ENCODE measurements at places on chromosomes 1 and 21.

GRCh38 chr1:170790175-170790574 lies 126.2 kb downstream of the PRRX1 start:
- no peak for DNase-seq

DNA sequence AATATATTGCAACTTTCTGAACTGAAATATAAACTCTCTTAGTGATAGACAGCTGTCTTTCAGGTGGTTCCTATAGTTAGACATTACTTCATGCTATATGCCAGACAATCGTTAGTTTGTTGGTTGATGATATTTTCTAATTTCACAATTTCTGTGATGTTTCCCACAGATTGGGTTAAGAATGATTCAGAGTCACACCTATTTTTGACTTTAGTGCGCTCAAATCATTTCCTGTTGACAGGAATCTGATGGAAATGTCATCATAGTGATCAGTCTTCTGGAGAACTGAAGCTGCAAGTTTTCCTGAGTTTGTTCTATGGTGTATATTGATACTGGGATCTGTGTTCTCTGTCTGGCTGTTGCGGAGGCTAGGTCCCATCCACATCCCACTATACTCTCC lies 119.7 kb downstream of the C1orf21 start:
- no peak for DNase-seq

- DNase-seq, result no peak
Measured at GRCh38 chr21:19908390-19908789, 1089.8 kb upstream of the NCAM2 start.

GRCh38 chr1:152427458-152427857 lies 13.4 kb upstream of the CRNN start:
- no peak for DNase-seq

DNA sequence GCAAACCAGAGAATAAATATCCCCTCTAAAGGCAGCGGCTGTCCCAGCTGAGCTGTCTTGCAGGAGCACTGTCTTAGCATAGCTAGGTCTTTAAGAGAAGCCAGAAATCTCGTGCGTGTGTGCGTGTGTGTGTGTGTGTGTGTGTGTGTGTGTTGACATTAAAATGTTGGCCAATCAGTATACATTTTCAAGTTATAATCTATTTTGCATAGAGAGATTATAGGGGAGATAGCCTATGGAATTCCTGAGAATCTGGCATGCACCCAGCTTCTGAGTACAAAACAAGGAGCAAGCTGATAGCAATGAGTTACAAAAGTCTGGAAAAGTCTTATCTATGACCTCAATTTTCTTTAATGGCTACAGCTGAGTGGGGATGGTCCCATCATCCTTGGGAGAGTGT lies 17.7 kb downstream of the METTL13 start:
- DNase-seq, result no peak

DNA sequence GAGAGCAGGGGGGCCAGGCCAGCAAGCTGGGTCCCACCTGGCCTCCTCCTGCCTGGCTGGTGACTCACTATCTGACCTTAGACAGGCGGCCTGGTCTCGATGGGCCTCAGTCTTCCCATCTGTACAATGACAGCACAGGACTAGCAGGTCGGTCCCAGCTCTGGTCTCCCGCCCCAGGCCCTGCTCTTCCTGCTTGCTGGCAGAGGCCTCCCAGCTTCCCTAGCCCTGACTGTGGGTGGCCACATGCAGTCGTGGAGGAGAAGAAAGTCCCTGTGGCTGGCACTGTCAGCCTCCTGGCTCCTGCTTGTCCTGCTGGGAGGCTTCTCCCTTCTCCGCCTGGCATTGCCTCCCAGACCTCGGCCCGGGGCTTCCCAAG lies 817 bp downstream of the EXTL1 start:
- DNase-seq, result no peak

GRCh38 chr1:1548591-1548990 lies 8.2 kb upstream of the TMEM240 start:
- DNase-seq, result no peak

GRCh38 chr1:67750691-67751054 lies 65.7 kb downstream of the GADD45A start:
- no peak for DNase-seq

DNA sequence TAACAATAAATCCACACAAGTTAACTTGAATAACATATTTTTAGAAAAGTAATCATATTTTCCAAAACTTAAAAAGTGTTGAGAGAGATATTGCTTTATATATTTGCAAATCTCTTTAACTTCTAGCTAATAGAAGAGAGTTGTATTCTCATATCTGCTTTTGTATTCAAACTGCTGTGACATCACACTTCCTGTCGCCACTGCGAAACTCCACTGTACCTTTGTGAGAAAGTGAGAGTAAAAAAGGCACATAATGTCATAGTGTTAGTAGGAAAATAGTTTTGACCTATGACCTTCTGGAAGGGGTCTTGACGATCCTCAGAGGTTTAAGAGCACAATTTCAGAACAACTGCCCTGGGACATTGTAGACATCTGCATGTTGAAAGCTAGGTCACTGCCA lies 21.6 kb downstream of the AK5 start:
- no peak for DNase-seq

- DNase-seq, result peak; percentile 51
Measured at GRCh38 chr1:26787381-26787705, 407 bp upstream of the PIGV start.

DNA sequence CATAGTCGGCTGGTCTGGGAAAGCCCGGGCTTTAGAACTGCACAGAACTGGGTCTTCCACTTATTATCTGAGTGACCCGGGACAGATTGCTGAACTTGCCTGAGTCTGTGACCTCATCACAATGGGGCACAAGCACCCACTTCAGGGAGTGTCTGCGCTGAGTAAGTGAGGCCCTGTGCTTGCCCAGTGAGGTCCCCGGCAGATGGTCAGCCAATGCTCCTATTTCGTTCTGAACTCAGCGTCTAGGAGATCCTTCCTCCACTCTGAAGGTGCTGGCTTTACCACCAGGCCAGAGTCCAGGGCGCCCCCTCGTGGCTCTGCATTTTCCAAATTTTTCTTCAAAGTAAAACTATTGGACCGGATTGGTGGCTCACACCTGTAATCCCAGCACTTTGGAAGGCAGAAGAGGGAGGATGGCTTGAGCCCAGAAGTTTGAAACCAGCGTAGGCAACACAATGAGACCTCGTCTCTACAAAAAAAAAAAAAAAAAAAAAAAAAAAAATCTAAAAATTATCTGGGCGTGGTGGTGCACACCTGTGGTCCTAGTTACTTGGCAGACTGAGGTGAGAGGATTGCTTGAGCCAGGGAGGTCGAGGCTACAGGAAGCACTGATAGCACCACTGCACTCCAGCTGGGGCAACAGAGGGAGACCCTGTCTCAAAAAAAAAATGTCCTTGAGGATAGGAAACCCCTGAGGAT lies 61.7 kb downstream of the FCRL5 start:
- DNase-seq, result peak; percentile 48

- no peak for DNase-seq
Measured at GRCh38 chr1:46399307-46399706, 5.2 kb downstream of the FAAH start.

GRCh38 chr1:63454269-63454668 lies 68.8 kb downstream of the ITGB3BP start:
- DNase-seq, result no peak

DNA sequence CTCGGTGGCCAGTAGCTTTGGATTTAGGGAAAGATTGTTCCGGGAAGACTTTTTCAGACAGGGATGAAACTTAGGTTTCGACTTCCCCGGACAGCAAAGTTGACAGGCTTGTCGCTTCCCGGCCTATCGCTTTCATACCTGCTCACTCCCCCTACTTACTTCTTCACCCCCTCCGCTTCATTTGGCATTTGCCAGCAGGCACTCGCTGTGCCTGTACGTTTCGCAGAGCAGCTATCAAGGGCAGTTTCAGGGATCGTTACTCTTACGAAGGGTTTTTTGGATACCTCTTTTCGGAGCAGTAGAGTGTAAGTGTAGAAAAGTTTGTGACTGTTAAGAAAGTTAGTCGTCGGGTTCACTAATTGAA lies 393 bp downstream of the BLZF1 start:
- DNase-seq, result peak; percentile 14

DNA sequence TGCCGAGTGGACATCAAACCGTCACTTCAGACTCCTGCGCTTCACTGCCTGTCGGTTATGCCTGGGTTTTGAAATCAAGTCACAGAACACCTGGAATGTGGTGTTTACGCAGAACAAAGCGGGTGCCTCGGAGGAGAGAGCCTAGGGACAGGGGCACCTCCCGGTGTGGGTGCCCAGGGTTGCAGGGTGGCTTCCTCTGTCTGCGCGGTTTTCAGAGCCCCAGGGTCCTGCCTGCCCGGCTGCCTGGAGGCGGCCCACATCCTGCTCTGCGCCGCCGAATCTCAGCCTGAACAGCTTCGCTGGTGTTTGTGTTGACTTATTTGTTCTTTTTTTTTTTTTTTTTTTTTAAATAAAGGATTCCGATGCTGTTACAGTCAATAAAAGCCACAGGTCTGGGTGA lies 113.5 kb upstream of the COL6A1 start:
- no peak for DNase-seq

GRCh38 chr1:160214481-160215140 lies 9.4 kb downstream of the PEA15 start:
- DNase-seq, result no peak

DNA sequence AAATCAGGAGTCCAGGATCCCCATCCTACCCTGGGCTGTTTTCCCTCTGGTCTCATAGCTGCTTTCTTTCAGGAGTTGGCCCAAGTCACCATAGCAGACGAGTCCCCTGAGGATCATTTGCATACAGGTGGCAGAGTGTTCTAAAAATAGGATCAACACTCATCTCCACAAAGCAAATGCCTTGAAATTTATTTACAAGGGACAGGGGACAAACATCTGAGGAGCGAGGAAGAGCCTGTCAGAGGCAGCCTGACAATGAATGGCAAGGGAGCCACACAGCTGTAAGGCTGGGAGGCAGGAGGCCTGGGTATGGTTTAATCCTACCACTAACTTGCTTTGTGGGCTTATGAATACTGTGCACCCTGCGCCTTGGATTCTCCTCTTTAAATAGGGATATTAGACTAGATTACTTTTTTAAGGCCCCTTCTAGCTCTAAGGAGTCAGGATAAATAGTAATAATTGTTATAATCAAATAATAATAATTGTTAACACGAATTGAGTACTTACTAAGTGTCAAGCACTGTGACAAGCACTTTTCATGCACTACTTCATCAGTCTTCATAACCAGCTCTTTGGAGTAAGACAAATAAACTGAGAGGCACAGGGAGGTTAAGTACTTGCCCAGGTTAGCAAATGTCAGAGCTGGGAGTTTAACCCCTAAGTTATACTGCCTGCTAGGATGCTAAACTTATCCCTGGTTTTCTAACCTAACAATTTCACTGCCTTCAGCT lies 34.5 kb downstream of the RAB3B start:
- DNase-seq, result no peak

- no peak for DNase-seq
Measured at GRCh38 chr1:154550657-154551056, 7.8 kb downstream of the UBE2Q1 start.

DNA sequence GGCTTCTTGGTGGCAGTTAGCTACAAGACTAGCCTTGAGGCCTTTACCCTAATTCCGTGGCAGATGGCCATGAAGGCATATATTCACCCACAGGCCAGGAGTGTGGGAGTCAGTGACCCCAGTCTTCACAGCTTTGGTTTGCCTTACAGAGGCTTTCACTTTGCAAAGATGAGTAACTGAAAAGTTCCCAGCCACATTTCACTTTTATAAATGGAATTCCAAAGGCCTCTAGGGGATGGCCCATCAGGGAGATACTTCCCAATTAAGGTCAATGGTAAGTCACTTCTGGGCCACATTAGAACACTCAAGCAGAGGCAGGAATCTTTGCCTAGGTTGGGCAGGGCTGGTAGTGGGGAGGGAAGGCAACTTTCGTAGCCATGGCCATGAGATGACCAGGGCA lies 13.1 kb upstream of the HEYL start:
- DNase-seq, result no peak

DNA sequence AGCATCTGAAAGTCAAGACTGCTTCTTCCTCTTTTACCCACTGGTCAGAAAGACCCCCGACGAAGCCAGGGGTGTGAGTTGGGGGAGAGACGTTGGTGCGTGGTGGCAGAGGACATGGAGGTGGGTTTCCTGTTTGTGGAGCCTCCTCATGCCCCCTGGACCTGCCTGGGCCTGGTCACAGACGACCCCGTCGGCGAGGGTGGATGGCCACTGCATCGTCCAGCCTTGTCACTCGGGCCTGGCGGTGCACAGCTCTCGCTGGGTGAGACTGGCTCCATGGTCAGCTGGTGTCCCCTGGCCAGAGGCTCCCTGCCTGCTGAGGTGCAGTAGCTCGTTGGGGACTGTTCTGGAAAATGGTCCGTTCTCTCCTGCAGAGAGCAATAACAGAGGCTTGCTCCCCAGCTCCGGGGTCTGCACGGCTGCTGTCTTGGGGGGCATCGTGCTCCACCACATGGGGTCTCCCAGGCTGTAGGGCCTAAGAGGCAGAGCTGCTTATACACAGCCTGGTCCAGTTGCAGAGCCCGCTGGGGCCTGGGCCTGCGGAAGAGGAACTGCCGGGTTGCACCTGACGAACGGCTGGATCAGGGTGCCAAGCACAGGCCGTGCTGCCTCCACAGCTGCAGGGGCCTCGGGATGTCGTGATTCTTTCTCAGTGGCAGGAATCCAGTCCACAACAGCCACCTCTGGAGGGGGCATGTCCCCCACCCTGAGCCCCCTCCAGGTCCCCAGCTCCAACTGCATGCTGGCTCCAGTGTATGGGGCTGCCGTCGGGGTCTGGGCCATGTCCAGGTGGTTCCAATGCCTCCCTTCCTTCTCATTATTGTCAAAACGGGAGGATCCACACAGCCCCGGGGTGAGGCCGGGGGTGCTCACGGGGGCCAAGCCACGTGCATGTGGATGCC lies 18.0 kb upstream of the ACTRT2 start:
- DNase-seq, result no peak
